SK-N-SH (cell line): ENCODE measurements at places on chromosomes 12 and 14.
A peak's percentile ranks its signal among the peaks of the same experiment; 100 is the strongest.

- DNase-seq, result no peak
Measured at GRCh38 chr12:8501720-8502119, 11.6 kb upstream of the CLEC4D start.

- no peak for DNase-seq
Measured at GRCh38 chr14:35405304-35405996, 901 bp upstream of the NFKBIA start.

GRCh38 chr14:68230950-68231717 is 411.6 kb downstream of the RAD51B start:
- no peak for DNase-seq

GRCh38 chr12:47602325-47602724 is 103.5 kb downstream of the RPAP3 start:
- no peak for DNase-seq

GRCh38 chr12:58731096-58731495 is 189.2 kb downstream of the LRIG3 start:
- DNase-seq, result no peak

DNA sequence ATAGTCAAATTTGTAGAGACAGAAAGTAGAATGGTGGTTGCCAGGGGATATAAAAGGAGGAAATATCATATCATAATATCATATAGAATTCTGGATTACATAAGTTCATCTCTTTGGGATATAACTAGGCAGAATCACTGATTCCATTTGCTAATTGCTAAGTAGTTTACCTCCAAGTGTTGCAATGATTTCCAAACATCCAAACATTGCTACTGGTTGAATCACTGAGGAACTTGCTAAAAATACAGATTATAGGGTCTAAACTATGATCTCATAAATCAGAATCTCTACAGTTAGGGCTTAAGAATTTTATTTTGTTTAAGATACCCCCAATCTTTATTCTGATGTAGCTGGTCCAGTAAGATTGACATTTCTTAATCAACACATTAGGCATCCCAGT is 16.1 kb upstream of the TAS2R42 start:
- no peak for DNase-seq

GRCh38 chr12:130876758-130877157 is 4.9 kb downstream of the RAN start:
- DNase-seq, result no peak

- DNase-seq, result no peak
Measured at GRCh38 chr14:45727133-45727532, 474.1 kb upstream of the MIS18BP1 start.

- DNase-seq, result no peak
Measured at GRCh38 chr12:54509617-54510016, 12.1 kb downstream of the NCKAP1L start.

- DNase-seq, result no peak
Measured at GRCh38 chr14:54724676-54725325, 157.9 kb downstream of the SAMD4A start.

GRCh38 chr14:55053500-55053899 is 2.1 kb downstream of the MAPK1IP1L start:
- no peak for DNase-seq

GRCh38 chr12:57524814-57525614 is 2.4 kb downstream of the MBD6 start:
- no peak for DNase-seq

- DNase-seq, result no peak
Measured at GRCh38 chr12:105570944-105571343, 240.5 kb downstream of the C12orf75 start.

DNA sequence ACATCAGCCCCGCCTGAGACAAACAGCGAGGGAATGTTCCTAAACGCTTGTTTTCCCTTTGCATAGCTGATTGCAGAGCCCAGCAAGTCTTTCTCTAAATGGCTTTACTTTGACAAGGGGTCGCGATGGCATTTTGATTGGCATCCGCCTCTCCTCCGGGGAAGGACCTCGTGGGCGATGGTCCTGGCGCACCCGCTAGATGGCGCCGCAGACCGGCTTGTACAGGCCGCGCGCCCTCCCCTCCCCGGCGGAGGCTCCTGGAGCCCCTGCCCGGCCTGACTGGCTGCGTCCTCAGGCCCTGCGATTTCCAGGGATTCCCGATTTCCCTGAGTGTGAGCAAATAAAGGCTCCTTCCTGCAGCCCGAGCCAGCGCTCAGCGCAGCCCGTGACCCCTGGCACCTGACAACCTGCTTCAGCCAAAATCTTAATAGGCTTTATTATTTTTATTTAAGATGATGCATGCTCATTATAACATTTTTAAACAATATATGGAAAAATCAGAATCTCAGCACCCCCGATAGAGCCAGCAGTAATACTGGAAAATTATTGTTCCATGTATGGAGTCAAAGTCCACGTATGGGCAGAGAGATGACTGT is 468.3 kb downstream of the AACS start:
- peak; percentile 80 for DNase-seq

DNA sequence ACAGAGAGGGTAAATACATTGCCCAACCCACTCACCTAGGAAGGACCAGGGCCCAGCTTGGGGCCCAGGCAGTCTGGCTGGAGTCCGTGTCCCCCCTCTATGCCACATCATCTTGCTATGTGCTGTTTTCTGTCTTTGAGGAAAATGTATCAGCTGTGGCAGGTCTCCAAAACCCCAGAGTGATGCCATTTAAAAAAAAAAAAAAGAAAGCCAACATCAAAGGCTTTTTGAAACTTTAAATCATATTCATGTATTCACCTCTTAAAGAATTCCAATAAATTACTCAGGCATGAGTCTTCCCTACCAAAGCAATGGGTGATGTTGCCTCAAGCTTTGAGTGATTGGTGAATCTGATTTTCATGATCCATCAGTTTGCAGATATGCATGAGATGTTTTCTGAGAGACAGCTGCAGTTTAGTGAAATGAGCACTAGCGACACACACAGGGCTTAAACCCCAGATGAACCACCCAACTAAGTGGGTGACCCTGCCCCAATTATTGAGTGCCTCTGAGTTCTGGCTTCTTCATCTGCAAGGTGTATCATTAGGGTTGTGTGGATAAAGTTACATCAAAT is 6.1 kb downstream of the KRT81 start:
- DNase-seq, result no peak

DNA sequence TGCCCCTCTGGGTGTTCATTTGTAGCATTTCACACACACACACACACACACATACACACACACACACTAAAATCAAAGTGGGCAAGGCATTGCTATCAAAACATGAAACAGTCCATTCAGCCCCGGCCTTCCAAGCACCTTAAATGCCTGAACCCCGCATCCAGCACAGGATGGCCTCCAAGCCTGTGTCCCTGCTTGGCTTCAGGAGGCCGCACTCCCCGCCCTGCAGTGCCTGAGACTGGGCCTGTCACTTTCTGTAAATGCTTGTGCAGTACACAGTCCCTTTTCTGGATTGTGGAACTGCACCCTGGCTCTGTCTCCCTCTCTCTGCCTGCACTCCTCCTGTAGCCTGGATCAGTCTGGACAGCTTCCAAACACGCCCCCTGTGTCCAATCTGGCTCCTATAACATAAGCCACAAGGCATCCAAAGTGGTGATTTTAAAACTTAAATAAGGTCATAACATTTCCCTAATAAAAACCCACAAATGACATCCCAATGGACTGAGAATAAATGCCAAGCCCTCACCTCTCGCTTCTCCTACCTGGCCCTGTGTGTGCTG is 972.2 kb upstream of the TMEM132C start:
- no peak for DNase-seq
